ENCODE measurements at places on chromosomes 2 and 18. TPM values are rescaled to one million over a fixed set of nuclear protein-coding genes. Genes with fewer than 3 reads are reported as not detected.

The TMEM37 gene
- total RNA-seq: 2.8 TPM

The ELOA2 gene
- total RNA-seq: not detected

The MYO5B gene
- total RNA-seq: 2.0 TPM

- DNase-seq: peak; percentile 92
- H3K36me3 ChIP-seq: no peaks in the 10 kb centered on the region
- no peak overlapping the region for H3K4me3 ChIP-seq
- peaks cover 20% of the 10 kb centered on the region for H3K4me1 ChIP-seq
- no peaks in the 10 kb centered on the region for H3K27me3 ChIP-seq
These were observed 173.1 kb downstream of the UXS1 start for GRCh38 chr2:106020821-106021661.

DNA sequence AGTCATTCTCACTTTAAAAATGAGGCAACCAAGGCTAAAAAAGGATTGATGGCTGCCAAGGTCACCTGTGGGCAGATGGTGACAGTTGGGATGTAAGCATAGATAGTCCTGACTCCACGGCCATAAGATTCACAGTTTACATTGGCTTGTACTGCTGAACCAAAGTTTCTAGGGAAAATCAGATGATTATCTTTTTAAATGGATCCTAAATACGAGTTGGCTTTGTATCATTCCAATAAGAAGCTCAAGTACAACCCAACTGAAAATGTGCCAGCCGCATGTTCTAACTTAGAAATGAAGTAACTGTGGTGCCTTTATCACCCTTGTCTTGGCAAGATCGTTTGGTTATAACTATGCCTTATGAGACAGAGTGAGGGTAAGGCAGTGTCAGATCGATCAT, 27.6 kb downstream of the HK2 start:
- no peak overlapping the region for H3K4me3 ChIP-seq
- no peaks in the 10 kb centered on the region for H3K4me1 ChIP-seq
- DNase-seq: no peak
- H3K27me3 ChIP-seq: no peaks in the 10 kb centered on the region
- no peak overlapping the region for H3K27ac ChIP-seq

DNA sequence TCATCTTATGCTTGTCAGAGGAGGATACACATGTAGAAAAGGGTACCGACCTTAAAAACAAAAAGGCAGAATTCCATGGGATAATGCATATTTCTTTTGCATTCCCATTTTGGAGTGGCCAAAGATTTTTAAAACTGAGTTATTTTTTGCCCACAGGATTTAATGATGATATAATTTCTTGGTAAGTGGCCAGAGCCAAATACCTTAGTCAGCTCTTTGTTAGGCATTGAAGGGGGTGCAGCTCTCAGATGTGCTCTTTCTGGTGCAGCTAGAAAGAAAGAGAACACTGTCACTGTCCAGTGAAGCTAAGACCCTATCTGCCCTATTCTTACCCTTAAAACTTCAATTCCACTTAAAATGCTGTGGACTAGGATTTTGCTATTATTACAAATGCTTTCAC, 10.8 kb downstream of the COQ10B start:
- no peaks in the 10 kb centered on the region for H3K27me3 ChIP-seq
- no peak overlapping the region for H3K27ac ChIP-seq
- H3K4me1 ChIP-seq: peaks cover 12% of the 10 kb centered on the region
- H3K4me3 ChIP-seq: no peak overlapping the region
- H3K36me3 ChIP-seq: peaks cover 61% of the 10 kb centered on the region

DNA sequence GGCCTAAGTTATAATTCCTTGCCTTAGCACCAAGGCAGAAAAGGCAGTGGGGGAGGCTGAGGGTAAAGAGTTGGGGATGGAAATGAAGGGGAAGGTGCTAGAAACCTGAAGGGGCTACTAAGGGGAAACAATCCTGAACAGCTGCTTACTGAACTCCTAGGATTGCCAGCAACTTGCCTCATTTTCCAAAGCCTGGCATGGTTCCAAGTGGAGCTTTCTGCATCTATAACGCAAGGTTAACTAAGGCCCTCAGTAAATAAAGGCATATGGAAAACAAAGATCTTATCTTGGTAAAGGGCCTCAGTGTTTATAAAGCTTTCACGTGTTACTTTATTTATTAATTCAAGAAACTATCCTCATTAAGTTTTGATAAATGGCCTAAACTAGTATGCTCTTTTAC, 10.9 kb downstream of the MEP1B start:
- H3K4me1 ChIP-seq: no peaks in the 10 kb centered on the region
- no peak overlapping the region for H3K4me3 ChIP-seq
- H3K27ac ChIP-seq: no peak overlapping the region
- no peak for DNase-seq
- no peaks in the 10 kb centered on the region for H3K36me3 ChIP-seq

- no peaks in the 10 kb centered on the region for H3K27me3 ChIP-seq
- peak overlapping the region; percentile 39 for H3K27ac ChIP-seq
- no peak overlapping the region for H3K4me3 ChIP-seq
- no peaks in the 10 kb centered on the region for H3K36me3 ChIP-seq
- peaks cover 6% of the 10 kb centered on the region for H3K4me1 ChIP-seq
These were observed 174.1 kb upstream of the ALPP start for GRCh38 chr2:232204457-232204931.

GRCh38 chr2:219798430-219798829, 171.0 kb downstream of the SLC4A3 start:
- H3K36me3 ChIP-seq: no peaks in the 10 kb centered on the region
- DNase-seq: no peak
- no peak overlapping the region for H3K27ac ChIP-seq
- H3K4me3 ChIP-seq: no peak overlapping the region
- no peaks in the 10 kb centered on the region for H3K4me1 ChIP-seq
- H3K27me3 ChIP-seq: no peaks in the 10 kb centered on the region

- no peaks in the 10 kb centered on the region for H3K27me3 ChIP-seq
- H3K27ac ChIP-seq: no peak overlapping the region
- no peaks in the 10 kb centered on the region for H3K36me3 ChIP-seq
- no peak overlapping the region for H3K4me3 ChIP-seq
- no peak for DNase-seq
These were observed 153.8 kb downstream of the MAP2 start for GRCh38 chr2:209577376-209578357.

GRCh38 chr2:227613272-227613660, 1.4 kb downstream of the SCYGR3 start:
- no peak overlapping the region for H3K27ac ChIP-seq
- peaks cover 9% of the 10 kb centered on the region for H3K27me3 ChIP-seq
- no peak overlapping the region for H3K4me3 ChIP-seq
- peaks cover 3% of the 10 kb centered on the region for H3K4me1 ChIP-seq

DNA sequence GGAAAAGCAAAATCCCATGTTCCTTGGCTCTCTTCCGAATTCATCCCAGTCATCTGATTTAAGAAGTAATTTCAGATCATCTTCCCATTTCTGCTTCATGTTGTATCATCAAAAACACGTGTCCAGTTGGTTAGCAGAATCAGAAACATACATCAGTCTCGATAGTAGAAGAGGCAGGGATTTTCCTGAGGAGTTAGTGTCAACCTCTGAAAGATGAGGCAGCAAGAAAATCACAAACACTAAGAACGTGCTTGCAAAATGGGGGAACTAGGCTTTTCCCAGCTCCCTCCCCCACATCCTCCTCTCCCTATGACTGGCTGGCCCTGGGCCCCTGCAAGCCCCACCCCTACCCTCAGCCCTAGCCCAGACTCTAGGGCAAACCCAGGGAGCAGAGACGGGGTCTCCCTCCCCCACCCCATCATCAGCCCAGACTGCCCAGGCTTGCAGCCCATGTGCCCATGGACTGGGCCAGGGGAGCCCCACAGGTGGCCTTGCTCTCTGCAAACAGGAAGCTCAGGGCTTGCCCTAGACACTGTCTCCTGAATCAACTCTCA, 161.0 kb upstream of the ID2 start:
- H3K4me3 ChIP-seq: no peak overlapping the region
- DNase-seq: no peak

GRCh38 chr2:37405781-37406180, 61.4 kb downstream of the QPCT start:
- H3K36me3 ChIP-seq: no peaks in the 10 kb centered on the region
- no peak overlapping the region for H3K4me3 ChIP-seq
- no peak overlapping the region for H3K27ac ChIP-seq
- no peaks in the 10 kb centered on the region for H3K27me3 ChIP-seq
- DNase-seq: no peak

DNA sequence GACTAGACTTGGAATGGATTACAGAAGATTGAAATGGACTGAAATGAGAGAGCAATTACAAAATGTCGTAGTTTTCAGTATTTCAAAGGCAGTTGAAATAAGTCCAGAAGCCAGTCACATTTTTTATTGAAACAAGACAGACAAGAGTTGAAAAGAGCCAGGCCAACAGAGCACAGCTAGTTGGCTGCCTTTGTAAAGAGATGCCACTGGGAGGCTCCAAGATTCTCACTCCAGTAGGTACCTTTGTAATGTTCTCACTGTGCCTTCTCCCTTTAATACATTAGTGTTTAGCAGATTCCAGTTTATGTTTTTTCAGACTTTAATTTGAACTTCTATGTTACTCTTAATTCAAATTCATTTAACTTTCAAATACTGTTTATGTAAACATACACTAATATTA, 234.8 kb downstream of the DSEL start:
- DNase-seq: no peak
- H3K36me3 ChIP-seq: no peaks in the 10 kb centered on the region
- no peak overlapping the region for H3K4me3 ChIP-seq
- H3K4me1 ChIP-seq: no peaks in the 10 kb centered on the region
- H3K27me3 ChIP-seq: no peaks in the 10 kb centered on the region

DNA sequence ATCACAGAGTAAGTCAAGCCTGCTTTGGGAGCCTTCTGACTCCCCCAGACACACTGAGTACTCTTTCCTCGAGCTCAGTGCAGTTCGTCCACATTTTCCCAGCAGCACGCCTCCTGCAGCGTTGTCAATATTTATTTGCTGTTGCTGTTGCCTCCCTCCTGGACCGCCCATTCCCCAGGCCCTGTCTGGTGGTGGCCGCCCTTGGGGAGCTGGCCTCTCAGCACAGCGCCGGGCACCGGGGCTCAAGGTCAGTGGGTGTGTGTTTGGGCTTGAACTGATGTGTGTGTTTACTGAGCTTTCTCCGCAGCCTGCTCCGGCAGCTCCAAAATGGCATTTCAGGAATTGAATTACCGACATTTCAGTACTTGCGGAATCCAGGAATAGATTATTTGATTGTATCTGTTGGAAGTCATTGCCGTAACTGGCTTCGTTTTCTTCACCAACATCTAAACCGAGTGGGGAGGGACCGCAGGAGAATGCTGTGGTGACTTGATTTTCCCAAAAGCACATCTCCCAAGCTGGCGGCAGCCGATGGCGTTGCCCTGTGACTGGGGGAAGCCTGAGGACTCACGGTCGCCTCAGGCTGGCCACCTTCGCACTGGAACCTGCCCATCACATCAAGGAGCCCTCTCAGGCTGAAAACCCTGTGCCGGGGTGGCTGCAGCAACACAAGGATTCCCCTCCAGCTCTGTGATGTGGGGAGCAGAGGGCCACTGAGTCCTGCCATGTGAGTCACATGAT, 66.0 kb downstream of the HPCAL1 start:
- H3K27me3 ChIP-seq: no peaks in the 10 kb centered on the region
- no peak for DNase-seq
- no peak overlapping the region for H3K27ac ChIP-seq
- H3K36me3 ChIP-seq: no peaks in the 10 kb centered on the region
- H3K4me1 ChIP-seq: no peaks in the 10 kb centered on the region
- no peak overlapping the region for H3K4me3 ChIP-seq

DNA sequence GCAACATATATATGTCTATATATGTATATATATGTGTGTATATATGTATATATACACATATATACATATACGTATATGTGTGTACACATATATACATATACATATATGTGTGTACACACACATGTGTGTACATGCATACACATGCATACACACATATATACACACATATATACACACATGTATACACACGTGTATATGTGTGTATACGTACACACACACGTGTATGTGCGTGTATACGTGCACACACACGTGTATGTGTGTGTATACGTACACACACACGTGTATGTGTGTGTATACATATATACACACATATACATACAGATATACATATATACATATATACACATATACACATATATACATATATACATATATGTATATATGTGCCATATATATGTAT, 89.4 kb downstream of the SPHKAP start:
- no peak overlapping the region for H3K27ac ChIP-seq
- no peak for DNase-seq
- H3K4me1 ChIP-seq: no peaks in the 10 kb centered on the region
- H3K27me3 ChIP-seq: no peaks in the 10 kb centered on the region
- H3K4me3 ChIP-seq: no peak overlapping the region
- H3K36me3 ChIP-seq: no peaks in the 10 kb centered on the region

- no peaks in the 10 kb centered on the region for H3K4me1 ChIP-seq
- no peaks in the 10 kb centered on the region for H3K27me3 ChIP-seq
- H3K4me3 ChIP-seq: no peak overlapping the region
- no peak for DNase-seq
These were observed 1600.1 kb downstream of the DPP10 start for GRCh38 chr2:116042530-116042929.

DNA sequence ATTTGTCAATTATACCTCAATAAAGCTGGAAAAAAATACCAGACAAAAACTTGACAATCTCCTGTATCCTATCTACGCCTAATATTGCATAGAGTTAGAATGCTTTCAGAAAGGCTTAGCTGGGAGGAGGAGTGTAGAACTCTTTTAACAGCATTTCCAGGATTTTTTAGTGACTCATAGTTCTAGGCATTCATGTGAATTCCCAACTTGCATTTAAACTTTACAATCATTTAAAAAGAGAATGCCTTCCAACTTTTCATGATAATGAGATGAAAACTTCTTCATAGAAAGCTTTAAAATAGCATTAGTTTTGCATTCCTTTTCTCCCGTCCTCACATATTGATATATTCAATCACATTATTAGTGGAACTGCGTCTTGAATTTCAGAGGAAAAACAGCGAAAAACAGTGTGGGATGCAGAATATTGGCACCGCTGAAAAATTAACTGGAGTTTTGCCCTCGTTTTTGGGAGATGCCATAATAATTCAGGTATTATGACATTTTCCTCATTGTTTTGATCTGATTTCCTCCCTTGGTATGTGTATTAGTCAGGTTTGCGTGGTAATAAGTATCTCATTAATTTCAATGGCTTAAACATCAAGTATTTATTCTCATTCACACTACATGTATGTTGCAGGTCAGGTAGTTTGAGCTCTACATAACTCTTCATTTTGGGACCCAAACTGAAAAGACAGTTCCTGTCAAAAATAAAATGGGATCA, 293.2 kb upstream of the FIGN start:
- H3K4me3 ChIP-seq: no peak overlapping the region
- DNase-seq: no peak
- H3K36me3 ChIP-seq: no peaks in the 10 kb centered on the region
- H3K27me3 ChIP-seq: no peaks in the 10 kb centered on the region

Data from esophagus muscularis mucosa (tissue), 4 donors.